ENCODE measurements at places on chromosomes 13 and 19.

- no peak for DNase-seq
Observed at GRCh38 chr13:75530549-75530961, 7.1 kb downstream of the COMMD6 start.

GRCh38 chr13:76210262-76210661 is 574.1 kb downstream of the LMO7 start:
- DNase-seq: no peak

GRCh38 chr13:105334211-105334610 is 1201.3 kb downstream of the EFNB2 start:
- DNase-seq: no peak

DNA sequence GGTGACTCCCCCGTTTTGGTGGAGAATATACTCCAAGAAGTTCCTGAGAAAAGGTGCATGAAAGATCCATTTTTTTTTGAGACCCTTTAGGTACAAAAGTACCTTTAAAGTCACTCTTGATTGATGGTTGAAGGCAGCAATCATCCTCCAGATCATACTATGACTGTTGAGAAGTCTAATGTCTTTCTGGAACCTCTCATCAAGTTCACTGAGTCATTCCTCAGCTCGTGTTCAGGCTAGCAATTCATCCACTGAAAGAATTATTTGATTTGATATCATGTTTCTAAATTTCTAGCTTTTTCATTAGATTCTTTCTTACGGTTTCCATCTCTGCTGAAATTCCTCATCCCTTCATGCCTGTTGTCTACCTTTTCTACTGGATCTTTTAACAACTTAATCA is 65.1 kb upstream of the GJB6 start:
- no peak for DNase-seq

- DNase-seq: no peak
Observed at GRCh38 chr13:31435536-31435935, 235.8 kb downstream of the B3GLCT start.

DNA sequence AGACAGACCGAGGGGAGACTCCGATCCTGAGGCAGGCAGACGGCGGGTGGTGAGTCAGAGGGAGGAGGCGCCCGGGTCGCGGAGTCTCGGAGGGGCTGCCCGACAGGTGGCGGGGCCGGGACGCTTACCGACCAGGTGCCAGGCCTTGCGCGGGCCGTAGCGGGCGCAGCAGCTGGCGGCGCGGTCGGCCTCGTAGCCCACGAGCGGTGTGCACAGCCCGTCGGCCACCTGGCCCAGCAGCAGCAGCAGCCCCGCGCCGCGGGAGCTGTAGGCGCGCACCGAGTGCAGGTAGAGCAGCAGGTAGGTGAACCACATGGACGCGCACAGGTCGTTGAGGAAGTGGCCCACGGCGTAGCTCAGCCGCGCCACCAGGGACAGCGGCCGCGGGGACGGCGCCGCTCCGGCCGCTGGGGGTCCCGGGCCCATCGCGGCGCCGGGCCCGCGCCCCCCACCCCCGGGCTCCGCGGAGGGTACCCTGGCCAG is 367 bp downstream of the MFSD12 start:
- DNase-seq: no peak

DNA sequence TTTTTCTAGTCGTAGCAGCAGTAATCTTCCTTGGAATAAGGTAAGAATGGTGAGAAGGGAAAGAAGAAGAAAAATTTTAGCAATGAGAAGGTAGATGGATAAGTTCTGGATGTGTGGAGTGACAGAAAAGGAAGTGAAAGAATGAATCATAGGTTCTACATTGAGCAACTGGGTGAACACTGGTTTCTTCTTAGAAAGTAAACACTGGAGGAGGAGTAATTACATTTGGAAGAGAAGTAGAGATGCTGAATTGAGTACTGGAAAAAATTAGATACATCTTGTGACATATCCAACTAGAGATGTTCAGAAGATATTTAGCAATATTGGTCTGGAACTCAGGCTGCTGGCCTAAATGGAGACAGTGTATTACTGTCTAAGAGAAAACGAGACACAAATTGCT is 148.5 kb downstream of the GPC5 start:
- DNase-seq: no peak

DNA sequence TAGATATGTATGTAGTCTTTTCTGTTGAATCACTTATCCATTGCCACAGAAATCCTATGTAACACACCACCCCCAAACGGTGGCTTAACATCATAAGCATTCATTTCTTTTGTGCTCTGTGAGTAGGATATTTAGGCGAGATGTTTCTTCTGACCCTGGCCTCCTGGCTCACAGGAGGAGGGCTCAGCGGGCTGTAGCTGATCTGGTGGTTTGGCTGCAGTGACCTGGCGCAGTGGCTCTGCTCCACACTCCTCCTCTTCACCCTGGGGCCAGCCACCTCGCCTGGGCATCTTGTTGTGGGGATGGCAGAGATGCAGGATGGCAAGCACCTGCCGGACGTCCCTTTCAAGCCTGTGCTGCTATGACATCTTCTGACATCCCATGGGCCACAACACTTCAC is 147.1 kb upstream of the IRS2 start:
- DNase-seq: no peak

DNA sequence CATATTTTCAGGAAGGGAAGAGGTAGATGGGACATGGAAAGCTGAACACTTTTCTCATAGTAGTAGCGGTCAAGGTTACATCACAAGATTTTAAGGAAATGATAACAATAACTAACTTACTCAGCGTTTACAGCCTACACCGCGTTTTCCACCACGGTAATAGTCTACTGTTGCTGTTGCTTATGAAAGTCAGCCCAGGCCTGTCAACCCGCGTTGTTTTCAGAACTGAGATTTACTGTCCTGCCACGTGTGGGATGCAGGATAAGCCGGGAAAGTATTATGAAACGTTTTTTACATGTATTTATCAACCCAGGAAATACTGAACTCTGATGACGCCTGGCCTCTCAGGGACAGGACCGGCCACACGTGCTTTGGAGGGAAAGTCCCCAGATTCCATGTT is 36.0 kb upstream of the LAMP1 start:
- DNase-seq: no peak

DNA sequence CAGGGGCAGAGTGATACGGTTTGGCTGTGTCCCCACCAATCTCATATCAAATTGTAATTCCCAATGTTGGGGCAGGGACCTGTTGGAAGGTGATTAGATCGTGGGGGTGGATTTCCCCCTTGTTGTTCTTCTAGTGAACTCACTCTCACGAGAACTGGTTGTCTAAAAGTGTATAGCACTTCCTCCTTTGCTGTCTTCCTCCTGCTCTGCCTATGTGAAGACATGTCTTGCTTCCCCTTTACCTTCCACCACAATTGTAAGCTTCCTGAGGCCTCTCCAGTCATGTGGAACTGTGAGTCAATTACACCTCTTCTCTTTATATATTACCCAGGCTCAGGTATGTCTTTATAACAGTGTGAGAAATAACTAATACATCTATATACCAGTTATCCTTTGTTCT is 706.4 kb upstream of the KLHL1 start:
- DNase-seq: no peak

DNA sequence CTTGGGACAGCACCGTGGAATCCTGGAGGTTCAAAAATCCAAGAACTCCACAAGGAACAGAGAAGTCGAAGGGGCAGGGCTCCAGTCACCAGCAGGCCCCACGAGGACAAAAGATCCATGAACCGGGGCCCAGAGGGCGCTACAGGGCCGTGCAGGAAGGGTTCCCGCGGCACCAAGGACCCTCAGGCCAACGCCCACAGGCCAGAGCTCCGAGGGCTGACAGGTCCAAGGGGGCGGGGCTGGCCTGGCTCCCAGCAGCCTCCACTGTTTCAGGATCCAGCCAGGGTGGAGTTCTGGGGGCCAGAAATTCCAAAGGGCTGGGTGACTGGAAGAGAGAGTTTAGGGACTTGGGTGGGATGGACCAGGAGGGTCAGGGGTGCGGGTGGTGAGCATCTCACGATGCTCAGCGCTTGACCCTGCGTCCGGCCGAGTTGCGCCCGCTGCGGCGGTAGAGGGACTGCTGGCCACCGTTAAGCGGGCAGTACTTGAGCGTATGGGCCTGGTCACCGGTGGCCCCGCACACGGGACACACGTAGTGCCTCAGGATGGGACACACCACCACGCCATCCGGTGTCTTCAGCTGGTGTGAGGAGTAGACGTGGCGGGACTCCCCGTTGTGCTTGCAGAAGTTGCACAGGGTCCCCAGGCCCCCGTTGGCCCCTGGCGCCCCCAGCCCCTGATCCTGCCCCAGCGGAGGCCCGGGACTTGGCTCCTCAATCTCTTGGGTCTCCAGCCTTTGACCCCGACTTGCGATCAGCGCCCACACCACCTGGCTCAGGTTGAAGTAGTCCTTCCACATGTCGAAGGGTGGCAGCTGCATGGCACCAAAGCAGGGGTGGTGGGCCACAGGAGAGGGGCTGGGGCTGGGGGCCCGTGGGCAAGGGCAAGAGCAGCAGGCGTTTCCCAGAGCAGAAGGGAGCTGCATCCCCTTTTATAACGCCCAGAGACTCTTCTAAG is at the start of gene NANOS2:
Gene NANOS2 (minus strand): TSS at position 905 of the 957 bp plus-strand sequence. CDS start 85 bp downstream, at position 820.
- no peak for DNase-seq
